ENCODE measurements at places on chromosomes 6 and 20. TPM values are rescaled to one million over a fixed set of nuclear protein-coding genes. Genes with fewer than 3 reads are reported as not detected.

Gene MYBL2
- 118 TPM for total RNA-seq

Gene VNN1
- total RNA-seq: not detected

Gene SOD2
- 47.8 TPM for total RNA-seq

Gene TCF15
- not detected for total RNA-seq

Gene KHDRBS2
- not detected for total RNA-seq

Gene ZKSCAN8
- total RNA-seq: 21.8 TPM

Gene SYNCRIP
- 146 TPM for total RNA-seq

Gene NOTCH4
- 0.61 TPM for total RNA-seq

Gene HLA-DMA
- 60.9 TPM for total RNA-seq

Gene GJA10
- 0.35 TPM for total RNA-seq

Gene SAMD5
- total RNA-seq: not detected

GRCh38 chr6:77463861-77464494 lies 687 bp upstream of the HTR1B start:
- H3K36me3 ChIP-seq: peaks cover 6% of the 10 kb centered on the region
- H3K27ac ChIP-seq: no peak overlapping the region
- peaks cover 67% of the 10 kb centered on the region for H3K27me3 ChIP-seq
- no peak for DNase-seq
- H3K4me1 ChIP-seq: peaks cover 16% of the 10 kb centered on the region

DNA sequence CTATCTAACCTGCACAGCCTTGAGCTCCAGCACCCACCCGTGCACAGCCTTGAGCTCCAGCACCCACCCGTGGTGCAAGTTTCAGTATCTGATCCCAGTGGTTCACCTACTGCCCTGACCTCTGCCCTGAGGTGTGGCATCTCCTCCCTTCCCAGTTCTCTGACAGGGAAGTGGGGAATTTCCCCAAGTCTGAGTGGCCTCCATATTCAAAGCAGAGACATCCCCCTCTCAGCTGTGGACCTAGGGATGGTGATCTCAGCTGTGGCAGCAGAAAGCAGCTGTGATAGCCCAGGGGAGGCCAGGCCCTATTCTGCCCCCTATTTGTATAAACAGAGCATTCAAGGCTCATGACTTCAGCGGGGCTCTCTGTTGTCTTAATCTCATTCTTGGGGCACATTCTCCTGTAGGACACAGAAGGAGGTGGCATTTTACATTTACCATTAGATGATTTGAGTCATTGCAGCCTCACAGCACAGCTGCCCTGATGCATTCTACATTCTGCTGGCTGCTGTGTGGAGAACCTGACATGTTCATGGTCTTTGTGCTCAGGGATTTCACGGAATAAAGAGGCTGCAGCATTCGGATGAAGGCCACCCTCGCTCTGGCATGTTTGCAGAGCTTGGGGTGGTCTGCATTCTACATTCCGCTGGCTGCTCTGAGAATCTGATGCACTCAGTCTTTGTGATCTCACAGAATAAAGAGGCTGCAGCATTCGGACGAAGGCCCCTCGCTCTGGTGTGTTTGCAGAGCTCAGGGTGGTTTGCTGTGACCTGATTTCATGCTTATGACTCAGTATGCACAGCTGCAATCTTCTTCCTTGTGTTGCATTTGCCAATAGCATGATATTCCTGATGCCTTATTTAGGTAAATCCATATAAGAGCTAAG lies 16.9 kb downstream of the GPR31 start:
- peaks cover 8% of the 10 kb centered on the region for H3K27me3 ChIP-seq
- H3K36me3 ChIP-seq: peaks cover 20% of the 10 kb centered on the region
- DNase-seq: no peak
- no peak overlapping the region for H3K4me3 ChIP-seq
- H3K4me1 ChIP-seq: peaks cover 31% of the 10 kb centered on the region
- H3K27ac ChIP-seq: no peak overlapping the region

DNA sequence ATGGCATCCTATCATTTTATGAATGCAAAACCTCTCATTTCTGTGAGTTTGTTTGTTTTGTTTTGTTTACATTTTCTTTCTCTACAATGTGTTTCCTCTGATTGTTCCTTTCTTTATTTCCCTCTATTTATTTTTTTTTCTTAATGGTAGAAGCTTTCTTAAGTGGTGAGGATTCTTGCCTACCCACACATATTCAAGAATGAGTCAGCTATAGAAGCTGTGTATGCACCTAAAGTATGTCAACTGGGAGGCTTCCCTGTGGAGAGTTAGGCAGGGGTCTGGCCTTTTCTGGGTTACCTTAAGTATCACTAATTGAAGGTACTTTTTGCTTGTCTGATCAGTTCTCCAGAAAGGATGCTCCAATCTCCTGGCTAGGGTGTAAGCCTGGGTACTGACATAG lies 354.0 kb downstream of the ESR1 start:
- H3K27ac ChIP-seq: no peak overlapping the region
- H3K27me3 ChIP-seq: no peaks in the 10 kb centered on the region
- no peak overlapping the region for H3K4me3 ChIP-seq
- H3K36me3 ChIP-seq: peaks cover 46% of the 10 kb centered on the region
- H3K4me1 ChIP-seq: peaks cover 16% of the 10 kb centered on the region

- no peak overlapping the region for H3K4me3 ChIP-seq
- H3K36me3 ChIP-seq: no peaks in the 10 kb centered on the region
- DNase-seq: no peak
- H3K4me1 ChIP-seq: no peaks in the 10 kb centered on the region
Observed at GRCh38 chr6:24110417-24110816, 15.6 kb upstream of the NRSN1 start.

GRCh38 chr6:15596186-15596896 lies 66.5 kb downstream of the DTNBP1 start:
- H3K27ac ChIP-seq: no peak overlapping the region
- H3K27me3 ChIP-seq: no peaks in the 10 kb centered on the region
- peaks cover 16% of the 10 kb centered on the region for H3K36me3 ChIP-seq
- peaks cover 5% of the 10 kb centered on the region for H3K4me1 ChIP-seq

GRCh38 chr20:41382791-41383305 lies 16.2 kb upstream of the EMILIN3 start:
- peaks cover 1% of the 10 kb centered on the region for H3K4me1 ChIP-seq
- DNase-seq: no peak
- no peak overlapping the region for H3K27ac ChIP-seq
- peaks cover 46% of the 10 kb centered on the region for H3K27me3 ChIP-seq
- no peaks in the 10 kb centered on the region for H3K36me3 ChIP-seq

GRCh38 chr6:149090937-149091336 lies 226.6 kb upstream of the TAB2 start:
- DNase-seq: no peak
- peaks cover 76% of the 10 kb centered on the region for H3K4me1 ChIP-seq
- H3K4me3 ChIP-seq: no peak overlapping the region

DNA sequence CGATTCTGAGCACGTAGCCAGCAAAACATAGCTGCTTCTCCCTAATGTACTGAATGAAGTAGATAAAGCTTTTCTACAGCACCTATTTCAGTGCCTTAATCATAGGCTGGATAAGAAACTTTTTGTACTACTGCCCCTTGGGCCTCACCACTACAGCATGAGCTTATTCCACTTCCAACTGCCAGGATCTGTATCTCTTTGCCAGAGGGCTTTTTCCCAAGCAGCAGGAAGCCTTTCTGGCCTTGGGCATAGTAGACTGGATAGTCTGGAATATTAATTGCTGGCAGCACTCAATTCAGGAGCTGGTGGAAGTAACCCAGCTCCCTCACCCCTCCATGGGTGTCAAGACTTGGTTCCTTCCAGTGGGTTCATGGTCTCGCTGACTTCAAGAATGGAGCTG lies 43.6 kb downstream of the ANKEF1 start:
- DNase-seq: no peak
- H3K4me1 ChIP-seq: no peaks in the 10 kb centered on the region
- no peaks in the 10 kb centered on the region for H3K36me3 ChIP-seq
- no peak overlapping the region for H3K27ac ChIP-seq
- no peak overlapping the region for H3K4me3 ChIP-seq

- H3K4me1 ChIP-seq: no peaks in the 10 kb centered on the region
- H3K27me3 ChIP-seq: peaks cover 50% of the 10 kb centered on the region
- H3K27ac ChIP-seq: no peak overlapping the region
- DNase-seq: no peak
- no peaks in the 10 kb centered on the region for H3K36me3 ChIP-seq
- no peak overlapping the region for H3K4me3 ChIP-seq
Observed at GRCh38 chr20:19758501-19759331, 658 bp downstream of the RIN2 start.

- H3K27me3 ChIP-seq: peaks cover 5% of the 10 kb centered on the region
- H3K27ac ChIP-seq: no peak overlapping the region
- H3K4me1 ChIP-seq: no peaks in the 10 kb centered on the region
- DNase-seq: no peak
Observed at GRCh38 chr20:23874747-23875146, 4.8 kb downstream of the CST5 start.

GRCh38 chr20:58434326-58434725 lies 45.3 kb downstream of the VAPB start:
- no peaks in the 10 kb centered on the region for H3K27me3 ChIP-seq
- H3K4me3 ChIP-seq: no peak overlapping the region
- DNase-seq: no peak
- H3K36me3 ChIP-seq: peaks cover 21% of the 10 kb centered on the region
- peaks cover 20% of the 10 kb centered on the region for H3K4me1 ChIP-seq
- H3K27ac ChIP-seq: no peak overlapping the region

- no peak overlapping the region for H3K4me3 ChIP-seq
- no peak for DNase-seq
- no peaks in the 10 kb centered on the region for H3K36me3 ChIP-seq
- peaks cover 29% of the 10 kb centered on the region for H3K4me1 ChIP-seq
- H3K27me3 ChIP-seq: peaks cover 23% of the 10 kb centered on the region
Observed at GRCh38 chr6:378090-378957, 13.2 kb upstream of the IRF4 start.

GRCh38 chr6:119231394-119231793 lies 118.2 kb downstream of the MAN1A1 start:
- H3K36me3 ChIP-seq: peaks cover 31% of the 10 kb centered on the region
- H3K27ac ChIP-seq: no peak overlapping the region
- H3K4me3 ChIP-seq: no peak overlapping the region
- peaks cover 11% of the 10 kb centered on the region for H3K4me1 ChIP-seq
- DNase-seq: no peak

DNA sequence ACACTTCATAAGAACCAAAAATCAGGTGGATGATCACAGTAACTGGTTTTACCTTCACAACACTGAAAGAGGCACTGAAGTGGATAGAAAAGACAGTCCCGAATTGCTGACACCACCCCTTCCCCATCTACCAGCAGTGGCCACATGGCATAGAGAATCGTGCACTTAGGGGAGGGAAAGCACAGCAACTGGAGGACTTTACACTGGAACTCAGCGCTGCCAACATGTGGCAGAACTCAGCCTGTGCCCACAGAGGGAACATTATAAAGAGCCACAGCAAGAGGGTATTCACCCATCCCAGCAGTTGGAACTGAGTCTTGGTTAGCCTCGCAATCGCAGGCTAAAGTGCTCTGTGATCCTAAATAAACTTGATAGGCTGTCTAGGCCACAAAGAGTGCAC lies 6.5 kb upstream of the KIAA1586 start:
- no peaks in the 10 kb centered on the region for H3K4me1 ChIP-seq
- peaks cover 64% of the 10 kb centered on the region for H3K27me3 ChIP-seq
- DNase-seq: no peak
- no peaks in the 10 kb centered on the region for H3K36me3 ChIP-seq

DNA sequence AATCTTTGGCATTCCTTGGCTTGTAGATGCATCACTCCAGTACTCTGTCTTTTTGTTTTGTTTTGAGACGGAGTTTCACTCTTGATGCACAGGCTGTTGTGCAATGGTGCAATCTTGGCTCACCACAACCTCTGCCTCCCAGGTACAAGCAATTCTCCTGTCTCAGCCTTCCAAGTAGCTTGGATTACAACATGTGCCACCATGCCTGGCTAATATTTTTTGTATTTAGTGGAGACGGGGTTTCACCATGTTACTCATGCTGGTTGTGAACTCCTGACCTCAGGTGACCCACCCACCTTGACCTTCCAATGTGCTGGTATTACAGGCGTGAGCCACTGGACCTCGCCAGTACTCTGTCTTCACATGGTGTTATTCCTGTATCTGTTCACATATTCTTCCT lies 35.8 kb upstream of the LGSN start:
- peaks cover 20% of the 10 kb centered on the region for H3K4me1 ChIP-seq
- peaks cover 23% of the 10 kb centered on the region for H3K27me3 ChIP-seq
- H3K27ac ChIP-seq: no peak overlapping the region

DNA sequence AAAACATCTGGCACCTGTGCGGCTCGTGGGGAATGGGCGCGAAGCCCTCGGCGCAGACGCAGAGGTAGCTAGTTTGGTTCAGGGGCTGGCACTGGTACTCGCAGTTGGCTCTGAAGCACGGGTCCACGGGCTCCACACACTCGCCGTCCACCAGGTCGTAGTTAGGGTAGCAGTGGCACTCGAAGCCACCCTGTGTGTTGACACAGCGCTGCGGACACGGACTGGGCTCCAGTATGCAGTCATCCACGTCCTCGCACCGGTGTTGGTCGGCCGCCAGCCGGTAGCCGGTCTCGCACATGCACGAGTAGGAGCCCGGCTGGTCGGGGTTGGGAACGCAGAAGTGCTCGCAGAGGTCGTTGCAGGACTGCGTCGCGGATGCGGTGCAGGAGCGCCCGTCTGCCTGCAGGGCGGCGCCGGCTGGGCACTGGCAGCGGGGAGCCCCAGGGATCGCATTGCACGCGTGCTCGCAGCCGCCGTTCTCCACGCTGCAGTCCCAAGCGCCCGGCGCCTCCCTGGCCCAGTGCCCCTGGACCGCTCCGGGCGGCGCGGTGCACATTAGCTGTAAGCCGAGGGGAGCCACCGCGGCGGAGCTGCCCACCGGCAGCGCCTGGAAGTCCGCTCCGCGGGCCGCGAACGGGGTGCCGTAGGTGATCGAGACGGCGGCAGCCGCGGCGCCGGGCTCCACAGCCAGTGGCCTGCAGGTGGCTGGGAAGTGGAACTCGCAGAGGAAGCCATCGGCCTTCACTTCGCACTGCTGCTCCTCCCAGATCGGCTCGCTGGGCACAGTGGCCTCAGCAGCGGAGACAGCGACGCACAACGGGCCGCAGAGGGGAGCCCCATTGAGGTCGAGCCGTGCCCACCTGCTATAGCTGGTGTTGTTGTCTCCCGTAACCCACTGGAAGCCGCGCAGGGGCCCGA lies 930 bp downstream of the THBD start:
- H3K27me3 ChIP-seq: peaks cover 74% of the 10 kb centered on the region
- no peak for DNase-seq
- H3K4me1 ChIP-seq: peaks cover 10% of the 10 kb centered on the region
- H3K4me3 ChIP-seq: no peak overlapping the region

DNA sequence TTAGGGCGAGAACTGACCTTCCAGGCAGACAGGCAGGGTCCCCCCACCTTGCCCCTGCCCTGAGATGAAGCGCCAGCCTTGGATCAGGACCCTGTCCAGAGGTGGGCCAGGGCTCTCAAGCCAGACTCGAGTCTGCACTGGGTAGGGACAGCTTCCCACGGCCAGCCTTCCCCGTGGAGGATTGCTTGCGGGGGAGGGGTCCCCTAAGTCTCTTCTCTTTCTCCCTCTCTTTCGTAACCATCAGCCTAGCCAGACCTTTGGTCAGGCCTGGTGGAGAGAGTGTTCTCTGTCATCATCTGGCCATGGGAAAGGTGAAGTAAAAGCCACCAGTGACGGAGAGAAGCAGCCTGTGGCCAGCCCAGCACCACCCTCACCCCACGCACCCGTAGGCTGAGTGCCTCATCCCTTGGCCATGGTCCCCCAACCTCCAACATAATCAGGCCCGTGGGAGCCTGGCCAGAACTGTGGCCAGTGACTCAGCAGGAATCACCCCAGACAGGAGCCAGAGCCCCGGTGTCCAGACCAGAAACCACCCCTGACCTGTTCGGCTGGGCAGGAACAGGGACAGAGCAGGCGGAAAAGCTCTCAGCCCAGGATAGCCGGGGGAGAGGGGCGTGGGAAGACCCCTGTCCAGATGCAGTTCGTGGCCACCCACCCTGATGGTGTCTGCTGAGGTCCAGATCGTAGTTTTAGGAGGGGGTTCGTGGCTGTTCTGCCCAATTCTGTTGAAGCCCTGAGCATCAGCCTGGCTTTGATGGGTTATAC lies 47.1 kb downstream of the SNAI1 start:
- no peaks in the 10 kb centered on the region for H3K27me3 ChIP-seq
- no peaks in the 10 kb centered on the region for H3K4me1 ChIP-seq
- H3K36me3 ChIP-seq: no peaks in the 10 kb centered on the region
